AG09319 (cell line): ENCODE measurements at places on chromosomes 12 and 14.

DNA sequence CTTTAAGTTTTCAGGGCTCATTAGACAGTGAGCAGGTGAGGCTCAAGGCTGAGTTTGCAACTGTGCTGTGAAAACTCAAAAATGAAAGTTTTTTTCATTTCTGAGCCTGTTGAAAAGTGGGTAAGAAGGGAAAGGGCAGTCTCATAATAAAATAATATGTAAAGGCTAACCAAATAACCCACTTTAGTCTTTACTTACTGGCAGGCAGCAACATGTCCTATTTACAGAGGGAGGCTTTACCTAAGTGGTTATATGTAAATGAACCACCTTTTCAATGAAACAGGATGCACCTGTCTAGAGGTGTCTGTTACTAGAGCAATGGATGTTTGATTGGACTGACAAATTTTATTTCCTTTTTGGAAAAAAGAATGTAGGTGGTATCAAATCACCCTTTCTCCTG lies 158.0 kb downstream of the ETV6 start:
- DNase-seq, result no peak

DNA sequence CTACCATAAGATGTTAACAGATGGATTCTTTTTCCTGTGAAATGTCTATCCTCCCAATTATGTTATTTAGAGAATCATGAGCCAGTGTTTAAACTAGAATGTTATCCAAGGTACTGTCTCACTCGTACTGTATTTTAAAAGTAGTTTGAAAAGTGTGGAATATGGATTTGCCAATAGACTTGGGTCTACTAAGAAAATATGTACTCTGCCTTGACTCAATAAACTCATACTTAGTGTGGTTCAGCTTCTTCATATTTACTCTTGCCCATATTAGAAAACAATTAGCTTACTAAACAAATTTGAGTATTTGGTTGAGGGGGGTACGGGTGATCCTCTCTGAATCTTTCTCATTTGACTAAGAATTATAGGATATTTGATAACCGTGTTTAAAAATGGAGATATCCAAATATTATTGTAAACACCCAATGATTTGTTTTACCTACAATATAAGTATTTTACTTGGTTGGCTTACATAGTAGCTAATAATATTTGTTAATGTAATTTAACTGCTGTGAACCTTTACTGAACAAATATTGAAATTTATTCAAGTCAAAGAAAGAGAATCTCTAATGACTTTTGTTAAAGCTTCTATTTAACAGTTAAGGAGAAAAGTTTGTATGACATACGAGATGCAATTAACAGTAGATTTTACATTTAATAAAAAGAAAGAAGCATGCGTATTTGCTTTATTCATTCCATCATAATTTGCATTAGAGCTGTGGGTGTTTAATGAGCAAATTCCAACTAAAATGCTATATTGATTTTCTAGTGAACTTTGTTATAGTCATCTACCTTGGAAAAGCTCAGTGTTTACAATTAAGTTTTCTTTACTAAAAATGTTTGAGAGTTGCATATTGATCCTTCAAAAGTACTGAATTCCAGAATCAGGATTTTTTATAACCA lies 81.2 kb downstream of the MIPOL1 start:
- no peak for DNase-seq

DNA sequence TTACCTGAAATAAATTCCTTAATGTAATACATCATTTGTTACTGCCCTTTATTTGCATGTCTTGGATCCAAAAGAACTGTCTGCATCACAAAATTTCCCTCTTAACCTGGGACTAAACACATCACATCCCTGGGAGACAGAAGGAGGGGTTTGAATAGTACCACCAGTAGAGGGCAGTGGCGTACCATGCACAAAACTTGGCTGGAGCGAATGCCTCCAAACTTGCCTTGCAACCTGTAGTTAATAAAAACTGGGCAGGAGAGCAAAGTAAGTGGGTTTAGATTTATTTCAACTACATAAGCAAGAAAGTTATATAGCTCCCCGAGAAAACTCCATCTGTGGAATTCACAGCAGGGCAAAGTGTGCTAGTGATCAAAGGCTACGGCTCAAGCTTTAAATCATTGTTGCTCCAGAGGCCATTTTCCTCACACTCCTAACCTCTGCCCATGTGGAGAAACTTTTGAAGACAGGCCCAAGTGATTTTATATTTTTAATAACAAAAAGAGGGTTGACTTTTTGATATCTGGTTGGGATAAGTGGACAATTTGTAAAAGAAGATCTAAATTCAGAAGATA lies 1176.7 kb upstream of the SEL1L start:
- DNase-seq, result peak; percentile 20

GRCh38 chr14:104751539-104752422 lies 1.2 kb upstream of the SIVA1 start:
- DNase-seq, result no peak

GRCh38 chr12:29559198-29559597 lies 61.7 kb upstream of the OVCH1 start:
- no peak for DNase-seq

GRCh38 chr14:55107766-55108554 lies 21.1 kb upstream of the LGALS3 start:
- peak; percentile 96 for DNase-seq

- no peak for DNase-seq
Observed at GRCh38 chr14:87434011-87434410, 559.0 kb downstream of the GALC start.

GRCh38 chr14:75885829-75886228 lies 96.0 kb downstream of the TGFB3 start:
- DNase-seq, result no peak

DNA sequence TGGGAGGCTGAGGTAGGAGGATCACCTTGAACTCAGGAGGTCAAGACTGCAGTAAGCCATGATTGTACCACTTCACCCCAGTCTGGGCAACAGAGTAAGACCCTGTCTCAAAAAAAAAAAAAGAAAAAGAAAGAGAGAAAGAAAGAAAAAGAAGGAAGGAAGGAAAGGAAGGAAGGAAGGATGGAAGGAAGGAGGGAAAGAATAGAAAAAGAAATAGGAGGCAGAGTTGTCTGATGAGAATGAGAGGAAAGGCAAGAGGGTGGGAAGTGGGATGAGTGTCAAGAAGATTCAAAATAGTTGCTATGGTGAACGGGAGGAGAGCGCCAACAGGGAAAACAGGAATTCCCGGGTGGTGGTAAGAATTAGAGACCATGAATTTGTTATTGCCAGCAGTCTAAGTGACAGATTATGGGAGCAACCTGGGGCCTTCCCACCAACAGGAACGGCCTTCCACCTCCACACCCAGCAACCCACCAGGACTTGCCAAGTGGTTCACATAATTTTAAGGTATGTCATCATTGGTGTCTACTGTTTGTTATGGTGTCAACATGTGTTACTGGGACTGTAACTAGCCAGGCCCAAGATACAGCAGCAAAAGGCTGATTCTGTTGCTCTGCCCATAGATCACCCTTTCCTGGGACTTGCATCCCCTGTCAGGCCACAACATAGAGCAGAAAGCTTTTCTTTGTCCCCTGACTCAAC lies 36.1 kb upstream of the C12orf76 start:
- DNase-seq, result no peak

- no peak for DNase-seq
Observed at GRCh38 chr12:31517994-31518393, 72.9 kb downstream of the DENND5B start.

GRCh38 chr14:104784218-104784568 lies 11.4 kb downstream of the AKT1 start:
- no peak for DNase-seq

- DNase-seq, result no peak
Observed at GRCh38 chr12:42468921-42469320, 120.6 kb downstream of the PRICKLE1 start.

- no peak for DNase-seq
Observed at GRCh38 chr14:76867516-76868453, 41.6 kb downstream of the LRRC74A start.

DNA sequence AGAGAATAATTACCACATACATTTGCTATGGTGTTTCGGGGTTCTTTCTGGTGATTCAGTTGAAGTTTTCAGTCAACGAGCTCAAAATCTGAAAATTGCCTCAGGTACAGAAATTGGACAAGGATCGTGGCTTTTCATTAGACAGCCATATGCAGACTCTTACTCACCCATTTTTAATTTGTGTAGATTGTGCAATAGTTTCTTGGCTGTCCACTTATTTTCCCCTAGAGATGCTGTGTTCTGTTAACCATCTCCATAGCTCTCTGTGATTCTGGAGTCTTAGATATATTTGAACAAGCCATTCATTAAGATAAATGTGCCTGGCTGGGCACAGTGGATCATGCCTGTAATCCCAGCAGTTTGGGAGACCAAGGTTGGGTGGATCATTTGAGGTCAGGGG lies 497.1 kb upstream of the RPL10L start:
- DNase-seq, result no peak

DNA sequence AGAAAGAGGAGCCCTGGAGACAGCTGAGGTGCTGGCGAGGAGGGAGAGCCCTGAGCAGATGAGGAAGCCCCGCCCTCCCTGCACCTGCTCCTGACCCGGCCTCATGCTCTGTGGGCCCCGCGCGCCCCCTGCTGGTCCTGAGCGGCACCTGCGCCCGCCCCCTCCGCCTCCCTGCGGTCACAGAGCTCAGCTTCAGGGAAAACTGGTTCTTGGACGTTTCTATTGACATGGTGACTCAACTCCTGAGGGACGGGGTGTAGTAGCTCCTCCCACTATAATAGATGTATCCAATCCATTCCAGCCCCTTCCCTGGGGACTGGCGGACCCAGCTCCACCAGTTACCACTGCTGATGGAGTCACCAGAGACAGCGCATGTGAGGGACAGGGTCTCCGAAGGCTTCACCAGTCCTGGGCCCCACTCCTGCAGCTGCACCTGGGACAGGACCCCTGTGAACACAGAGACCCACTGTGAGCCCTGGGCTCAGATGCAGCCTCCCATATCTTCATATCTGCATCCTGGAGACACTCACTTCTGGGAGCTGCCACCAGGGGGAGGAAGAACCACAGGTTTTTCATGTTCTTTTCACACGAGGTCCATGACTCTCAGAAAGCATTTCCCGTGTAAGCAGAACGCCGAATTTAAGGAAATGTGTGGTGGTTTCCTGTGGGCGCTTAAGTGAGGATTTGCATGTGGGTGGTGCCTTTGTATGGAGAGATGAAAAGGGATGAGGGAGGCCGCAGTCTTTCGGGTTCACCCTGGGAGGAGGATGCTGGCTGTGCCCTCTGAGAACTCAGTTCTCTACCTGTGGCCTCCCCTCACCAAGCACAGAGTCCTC lies 1346.4 kb downstream of the TMEM121 start:
- DNase-seq, result no peak

DNA sequence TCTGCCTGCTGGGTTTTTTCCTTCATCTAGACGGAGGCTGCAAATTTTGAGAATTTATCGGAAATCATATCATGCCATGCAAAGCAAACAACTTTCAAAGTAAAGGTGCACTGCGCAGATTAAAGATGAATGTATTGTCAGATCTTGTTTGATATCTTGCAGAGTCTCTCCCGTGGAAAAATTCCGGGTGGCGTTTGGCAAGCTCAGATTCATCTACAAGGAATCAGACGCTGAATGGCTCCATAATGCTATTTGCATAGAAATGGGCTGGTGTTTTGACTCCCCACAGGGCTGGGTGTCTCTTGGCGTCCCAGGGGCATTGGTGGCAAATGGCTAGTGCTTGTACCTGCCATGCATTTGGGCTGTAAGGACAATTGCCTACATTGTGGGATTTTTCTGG lies 274.0 kb downstream of the VRK1 start:
- DNase-seq, result no peak

DNA sequence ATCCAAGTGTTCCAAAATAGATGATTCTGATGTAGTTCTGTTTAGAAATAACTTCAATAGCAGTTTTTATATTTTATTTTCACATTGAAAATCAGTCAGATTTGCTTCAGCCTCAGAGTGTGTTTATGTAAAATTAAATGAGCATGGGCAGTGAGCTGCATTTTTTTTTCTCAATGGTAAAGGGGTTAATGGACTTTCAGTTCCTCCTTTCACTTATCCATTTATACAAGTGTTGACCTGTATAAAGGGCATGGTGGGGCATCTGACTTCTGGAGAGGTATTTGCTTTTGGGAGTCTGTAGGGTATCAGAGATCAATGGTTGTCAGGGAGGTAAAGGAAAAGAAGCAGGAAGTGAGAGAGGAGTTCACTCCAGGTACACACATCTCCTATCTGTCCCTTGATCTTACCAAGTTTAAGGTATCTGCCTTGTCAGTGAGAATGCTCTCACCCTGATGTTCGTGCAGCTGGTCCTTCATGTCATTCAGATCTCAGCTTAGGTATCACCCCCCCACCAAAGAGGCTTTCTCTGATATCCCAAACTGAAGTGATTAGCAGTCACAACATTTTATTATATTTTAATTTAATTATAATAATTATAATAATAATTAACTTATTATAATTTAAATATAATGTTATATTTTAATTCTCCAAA lies 181.6 kb upstream of the LMNTD1 start:
- DNase-seq, result no peak

DNA sequence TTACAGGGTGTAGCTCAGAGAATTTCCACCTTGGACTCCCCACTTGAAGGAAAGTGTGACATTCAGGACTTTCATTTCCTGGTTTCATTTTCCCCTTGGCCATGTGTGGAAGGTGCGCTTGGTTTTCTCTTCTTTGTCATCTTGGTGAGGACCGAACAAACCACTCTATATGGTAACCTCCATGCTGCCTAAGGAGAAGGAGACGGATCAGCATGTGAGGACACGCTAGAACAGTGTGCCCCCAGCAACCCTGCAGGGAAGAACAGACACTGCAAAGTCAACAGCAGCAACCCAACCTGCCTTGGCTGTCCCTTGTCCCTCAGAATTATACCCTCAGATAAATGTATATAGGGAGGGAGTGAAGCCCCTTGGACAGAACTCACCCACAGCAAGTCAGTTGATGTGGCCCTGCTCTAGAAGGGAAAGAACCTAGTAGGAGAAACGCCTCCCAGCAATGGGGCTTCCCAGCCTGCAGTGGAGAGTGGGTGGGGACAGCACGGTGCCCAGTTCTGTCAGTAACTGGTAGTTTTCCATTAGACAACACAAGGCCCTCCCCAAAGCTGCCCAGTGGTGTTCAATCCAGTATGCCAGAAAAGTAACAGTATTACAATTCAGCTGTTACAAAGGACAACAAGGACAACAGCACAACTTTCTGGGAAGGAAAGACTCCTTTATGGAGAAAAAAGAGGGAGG lies 18.9 kb upstream of the COCH start:
- no peak for DNase-seq

DNA sequence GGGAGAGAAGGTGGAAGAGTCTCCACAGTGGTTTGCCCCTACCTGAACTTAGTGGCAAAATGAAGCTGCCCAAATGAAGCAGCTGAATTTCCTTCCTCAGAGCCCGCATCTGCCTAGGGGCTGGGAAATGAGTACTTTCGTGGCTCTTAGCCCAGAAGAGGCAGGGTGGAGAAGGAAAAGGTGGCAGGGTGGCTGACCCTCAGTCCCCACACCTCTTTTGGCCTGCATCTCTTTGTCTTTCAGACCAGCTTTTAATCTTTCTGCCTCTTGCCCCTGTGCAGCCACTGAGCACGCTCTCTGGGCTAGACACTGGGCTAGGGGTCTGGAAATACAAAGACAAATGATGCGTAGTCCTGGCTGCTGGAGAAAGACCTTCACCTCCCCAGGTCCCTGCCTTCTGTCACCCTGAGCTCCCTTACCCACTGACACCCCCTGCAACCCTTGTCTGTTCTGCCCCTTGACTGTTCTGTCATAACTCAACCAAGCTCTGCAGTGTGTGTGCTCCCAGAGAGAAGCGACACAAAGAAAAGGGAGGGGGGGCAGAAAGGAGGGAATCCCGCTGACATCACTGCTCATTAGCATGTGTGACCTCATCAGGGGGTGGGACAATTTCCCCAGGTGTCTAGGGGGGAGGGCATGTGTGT lies 371 bp upstream of the REM2 start:
- DNase-seq, result no peak

GRCh38 chr12:132385923-132386751 lies 56.7 kb upstream of the GALNT9 start:
- DNase-seq, result no peak
